Peyer's patch (tissue), 4 donors: ENCODE measurements at places on chromosomes 6 and 20. TPM values are rescaled to one million over a fixed set of nuclear protein-coding genes. Genes with fewer than 3 reads are reported as not detected.

- no peak for DNase-seq
These were observed 364.5 kb upstream of the JARID2 start for GRCh38 chr6:14881398-14881797.

DNA sequence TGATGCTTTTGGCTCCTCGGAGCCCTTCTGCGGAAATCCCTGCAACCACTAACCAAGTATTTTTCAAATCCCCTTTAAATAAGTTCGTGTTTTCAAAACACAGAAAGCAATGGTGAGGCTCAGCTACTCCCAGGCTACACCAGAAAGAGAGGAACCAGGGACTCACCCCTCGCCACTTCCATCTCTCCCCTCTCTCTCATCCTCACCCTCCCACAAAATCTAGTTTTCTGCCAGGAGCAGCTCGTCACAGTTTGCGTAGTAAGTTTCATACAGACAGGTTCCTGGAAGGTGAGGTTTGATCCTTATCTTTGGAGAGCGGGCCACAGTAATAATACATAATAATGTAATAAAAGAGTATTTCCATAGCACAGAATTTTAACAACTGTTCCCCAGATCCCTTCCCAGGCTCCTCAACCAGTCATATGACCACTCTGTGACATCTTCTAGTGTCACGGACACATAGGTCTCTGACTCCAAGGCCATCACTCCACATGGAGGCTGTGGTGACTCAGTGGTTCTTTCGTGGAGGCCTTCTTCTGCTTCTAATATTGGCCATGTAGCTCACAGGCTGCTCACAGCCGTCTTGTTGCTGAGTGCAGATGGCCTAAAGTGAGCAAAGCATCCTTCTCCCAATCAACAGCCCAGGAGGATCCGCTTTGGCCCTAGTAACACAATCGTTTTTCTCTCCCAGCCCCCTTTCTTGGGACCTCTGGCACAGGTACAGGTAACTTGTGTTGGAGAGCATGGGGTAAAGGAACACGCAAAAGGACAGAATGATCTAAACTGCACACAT lies 295.7 kb downstream of the CDC5L start:
- no peak for DNase-seq

DNA sequence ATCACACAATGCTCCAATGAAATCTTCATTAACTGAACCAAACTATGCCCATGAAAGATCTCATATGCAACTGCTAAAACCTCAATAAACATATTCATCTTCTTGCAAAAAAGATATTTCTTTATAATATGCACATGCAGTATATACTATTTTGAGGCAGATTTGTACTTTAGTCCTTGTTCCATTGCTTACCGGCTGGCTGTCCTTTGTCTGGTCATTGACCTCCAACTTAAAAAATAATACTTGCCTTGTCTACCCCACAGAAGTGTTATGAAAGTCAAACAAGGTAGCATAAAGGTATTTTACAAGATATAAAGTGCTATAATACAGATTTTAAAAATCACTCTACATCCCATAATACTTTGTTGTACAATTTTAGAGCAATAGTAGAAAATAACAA lies 88.3 kb downstream of the ATG5 start:
- no peak for DNase-seq

- no peak for DNase-seq
These were observed 29.6 kb downstream of the RAMACL start for GRCh38 chr6:166556863-166557322.

DNA sequence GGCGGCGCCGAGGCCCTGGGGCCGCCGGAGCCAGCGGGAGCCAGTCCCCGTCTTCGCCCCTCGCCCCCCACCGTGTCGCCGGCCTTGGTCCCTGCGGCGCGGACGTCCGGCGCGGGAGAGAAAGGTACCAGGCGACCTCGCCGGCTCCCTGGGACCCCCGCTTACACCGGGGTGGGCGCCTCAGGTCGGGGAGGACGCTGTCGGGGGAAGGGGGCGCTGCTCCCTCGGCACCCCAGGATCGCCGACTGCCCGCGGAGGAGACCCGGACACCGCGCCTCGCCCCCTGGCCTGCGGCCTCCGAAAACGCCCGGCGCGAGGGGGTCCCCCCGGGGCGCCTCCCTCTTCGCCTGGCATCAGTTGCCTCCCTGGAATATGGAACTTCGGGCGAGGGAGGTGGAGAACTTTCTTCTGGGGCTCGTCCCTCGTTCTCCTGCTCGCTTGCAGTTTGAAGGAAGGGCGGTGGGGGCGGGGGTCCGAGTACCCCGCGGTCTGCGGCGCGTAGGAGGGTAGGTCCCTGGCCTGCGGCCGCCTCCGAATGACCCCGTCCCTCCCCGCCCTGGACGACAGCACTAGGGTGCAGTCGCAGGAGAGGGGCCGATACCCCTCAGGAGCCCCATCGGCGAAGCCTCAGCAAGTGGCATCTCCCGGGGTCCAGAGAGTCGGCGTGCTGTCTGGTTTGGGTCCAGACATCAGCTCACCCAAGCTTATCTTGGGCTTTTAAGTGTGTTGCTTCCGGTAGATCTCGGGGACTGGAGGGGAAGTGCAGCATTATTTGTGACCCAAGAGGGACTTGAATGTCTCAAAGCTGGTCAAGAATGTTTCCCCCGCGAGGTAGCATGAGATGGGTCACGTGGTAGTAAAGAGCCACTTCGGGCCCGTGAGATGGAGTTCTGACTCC lies 549 bp downstream of the ANKRD6 start:
- peak; percentile 56 for DNase-seq

DNA sequence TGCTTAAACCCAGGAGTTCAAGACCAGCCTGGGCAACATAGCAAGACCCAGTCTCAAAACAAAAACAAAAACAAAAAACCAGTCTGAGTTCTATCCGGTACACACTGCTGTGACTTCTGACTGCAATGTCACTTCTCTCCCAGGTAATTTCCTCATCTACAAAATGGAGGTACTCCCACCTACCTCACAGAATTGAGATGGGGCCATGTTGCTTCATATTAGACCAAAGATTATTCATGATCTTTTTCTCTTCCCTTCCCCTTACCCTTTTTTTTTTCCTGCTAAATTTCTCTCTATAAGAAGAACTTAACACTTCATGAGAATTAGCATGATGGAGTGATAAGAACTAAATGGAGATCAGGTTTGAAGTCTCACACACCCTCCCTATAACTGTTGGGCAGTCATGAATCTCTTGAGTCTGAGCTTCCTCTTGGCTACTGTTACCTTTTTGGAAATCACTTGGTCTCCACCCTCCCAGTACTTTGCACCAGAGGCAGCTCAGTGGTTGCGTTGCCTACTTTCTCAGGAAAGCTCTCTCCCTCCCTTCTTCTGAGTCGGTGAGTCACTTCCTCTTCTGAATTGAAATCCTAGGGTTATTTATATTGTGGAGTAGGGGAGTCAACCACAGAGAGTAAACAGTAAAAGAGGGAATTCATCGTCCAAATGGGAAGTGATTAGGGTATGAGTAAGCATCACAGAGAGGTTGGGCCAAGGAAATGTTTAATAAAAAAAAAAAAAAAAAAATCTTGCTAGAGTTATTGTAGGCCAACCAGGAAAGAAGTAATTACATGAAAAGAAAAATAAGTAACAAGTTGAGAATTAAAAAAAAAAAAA lies 59.9 kb upstream of the MAP7 start:
- peak; percentile 54 for DNase-seq

- DNase-seq, result no peak
These were observed 155.1 kb downstream of the CD83 start for GRCh38 chr6:14272737-14273085.

- DNase-seq, result no peak
These were observed 98.0 kb downstream of the FNDC1 start for GRCh38 chr6:159267165-159267564.

DNA sequence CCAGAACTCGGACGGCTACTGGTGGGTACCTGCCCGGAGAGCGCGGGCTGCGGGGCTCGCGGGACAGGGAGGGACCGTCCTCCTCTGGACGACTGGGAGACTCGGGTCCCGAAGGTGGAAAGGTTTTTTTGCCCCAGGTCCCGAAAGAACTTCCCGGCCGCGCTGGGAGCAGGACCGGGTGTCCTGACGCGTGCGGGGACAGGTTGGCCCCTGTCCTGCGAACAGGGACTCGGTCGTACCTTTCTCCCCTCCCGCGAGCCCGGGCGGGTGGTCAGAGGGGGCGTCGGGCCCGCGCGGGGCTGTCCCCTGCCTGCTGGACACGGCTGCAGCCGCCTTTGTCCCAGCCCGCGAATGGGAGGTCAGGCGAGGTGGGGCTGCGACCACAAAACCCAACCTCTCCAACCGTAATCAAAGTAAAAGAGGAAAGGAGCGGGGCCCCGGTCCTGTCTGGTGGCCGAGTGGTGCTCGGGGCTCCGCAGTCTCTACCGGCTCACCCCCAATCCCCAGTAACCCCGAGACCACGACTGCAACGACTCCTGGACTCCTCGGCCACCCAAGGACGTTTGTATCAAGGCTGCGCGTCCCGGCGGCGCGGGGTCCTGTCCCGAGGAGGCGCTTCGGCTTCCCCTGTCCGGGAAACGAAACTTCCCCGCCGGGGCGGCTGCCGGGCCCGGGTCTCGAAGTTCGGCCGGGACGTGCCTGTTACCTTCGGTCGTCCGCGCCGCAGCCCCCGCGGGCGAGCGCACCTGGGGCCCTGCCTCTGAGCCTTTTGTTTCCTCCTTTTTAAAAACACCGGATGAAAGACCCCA lies 798 bp downstream of the DSP start:
- no peak for DNase-seq

DNA sequence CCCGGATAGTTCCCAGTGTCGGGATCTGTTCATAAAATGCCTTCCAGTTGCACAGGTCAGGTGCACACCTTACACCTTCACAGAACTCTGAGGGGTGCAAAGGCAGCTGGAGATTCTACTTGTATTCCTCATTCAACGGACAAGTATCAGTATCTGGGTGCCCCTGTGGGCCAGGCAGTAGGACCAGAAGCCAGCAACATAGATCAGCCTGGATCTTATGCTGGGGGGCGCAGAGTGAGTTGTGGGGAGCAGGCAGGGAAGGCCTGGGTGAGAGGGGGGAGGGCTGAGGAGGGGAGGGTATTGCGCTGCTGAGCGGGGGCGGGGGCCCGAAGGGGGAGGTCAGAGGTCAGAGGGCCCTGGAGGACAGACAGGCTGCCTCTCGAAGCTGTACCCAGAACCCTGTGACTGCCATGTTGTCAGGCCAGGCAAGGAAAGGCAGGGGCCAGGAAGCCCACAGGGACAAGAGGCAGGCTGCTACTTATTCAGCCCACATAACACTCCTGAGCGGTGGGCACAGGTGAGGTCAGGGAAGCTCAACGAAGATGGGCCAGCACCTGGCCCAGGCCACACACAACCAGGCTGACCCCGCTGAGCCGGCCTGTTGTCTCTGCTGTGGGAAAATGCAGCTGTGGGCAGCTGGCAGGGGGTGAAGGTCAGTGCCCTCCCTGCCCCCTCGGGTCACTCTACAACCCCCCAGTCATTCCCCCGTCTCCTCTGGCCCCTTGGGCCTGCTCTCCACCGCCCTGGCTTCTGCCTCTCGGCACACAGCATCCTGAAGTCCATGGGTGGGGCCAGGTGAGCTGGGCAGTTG lies 1.1 kb downstream of the OPRL1 start:
- no peak for DNase-seq

DNA sequence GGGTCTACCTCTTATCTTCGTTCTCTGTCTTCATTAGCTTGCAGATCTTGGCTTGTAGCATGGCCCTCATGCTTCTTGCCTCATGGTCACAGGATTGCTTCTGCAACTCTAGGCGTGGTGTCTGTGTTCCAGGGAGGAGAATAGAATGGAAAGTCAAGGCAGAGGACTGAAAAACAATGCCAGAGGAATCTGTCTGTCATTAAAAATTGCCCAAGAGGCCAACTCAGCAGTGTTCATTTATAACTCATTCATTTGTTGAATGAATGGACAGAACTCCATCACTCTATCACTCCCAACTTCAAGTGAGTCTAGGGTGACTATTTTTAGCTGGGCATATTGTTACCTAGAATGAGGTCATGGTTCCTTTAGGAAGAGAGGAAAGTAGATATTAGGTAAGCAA lies 179.6 kb downstream of the UST start:
- no peak for DNase-seq

DNA sequence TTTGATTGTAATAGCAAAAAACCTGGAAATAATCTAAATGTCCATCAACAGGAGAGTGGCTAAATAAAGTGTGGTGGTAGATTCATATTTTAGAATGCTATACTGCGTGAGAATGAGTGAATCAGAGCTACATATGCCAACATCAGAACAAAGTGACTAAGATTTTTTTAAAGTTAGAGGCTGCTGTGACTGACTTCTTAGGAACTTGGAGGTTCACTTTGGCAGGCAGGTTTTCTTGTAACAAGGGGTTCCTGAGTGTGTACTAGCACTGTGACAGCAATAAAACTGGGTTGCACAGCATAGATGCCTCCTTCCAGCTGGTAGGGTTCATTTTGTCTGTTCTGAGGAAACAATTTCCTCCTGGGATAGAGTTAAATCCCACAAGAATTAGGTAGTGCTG lies 75.3 kb upstream of the ENPP5 start:
- DNase-seq, result no peak

GRCh38 chr20:36314734-36315544 lies 8.8 kb downstream of the DLGAP4 start:
- DNase-seq, result no peak

DNA sequence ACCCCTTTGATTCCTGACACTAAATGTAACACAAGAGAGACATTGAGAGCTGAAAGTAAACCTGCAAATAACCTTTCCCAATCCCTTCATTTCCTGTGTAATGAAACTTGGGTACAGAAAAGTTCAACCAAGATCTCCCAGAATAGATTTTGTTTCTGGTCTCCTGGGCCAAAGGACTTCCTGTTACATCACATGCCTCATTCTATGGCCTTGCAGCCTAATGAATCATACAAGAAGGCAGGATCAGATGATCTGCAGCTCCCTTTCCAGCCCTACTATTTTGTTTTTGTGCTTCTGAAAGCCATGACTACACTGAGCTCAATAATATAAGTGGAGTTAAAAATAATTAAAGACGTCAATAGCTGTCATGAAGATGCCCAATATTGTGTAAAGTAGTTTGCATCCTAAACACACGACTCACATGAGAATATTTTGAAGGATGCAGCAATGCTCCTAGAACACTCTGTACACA lies 73.4 kb upstream of the NOX3 start:
- no peak for DNase-seq

DNA sequence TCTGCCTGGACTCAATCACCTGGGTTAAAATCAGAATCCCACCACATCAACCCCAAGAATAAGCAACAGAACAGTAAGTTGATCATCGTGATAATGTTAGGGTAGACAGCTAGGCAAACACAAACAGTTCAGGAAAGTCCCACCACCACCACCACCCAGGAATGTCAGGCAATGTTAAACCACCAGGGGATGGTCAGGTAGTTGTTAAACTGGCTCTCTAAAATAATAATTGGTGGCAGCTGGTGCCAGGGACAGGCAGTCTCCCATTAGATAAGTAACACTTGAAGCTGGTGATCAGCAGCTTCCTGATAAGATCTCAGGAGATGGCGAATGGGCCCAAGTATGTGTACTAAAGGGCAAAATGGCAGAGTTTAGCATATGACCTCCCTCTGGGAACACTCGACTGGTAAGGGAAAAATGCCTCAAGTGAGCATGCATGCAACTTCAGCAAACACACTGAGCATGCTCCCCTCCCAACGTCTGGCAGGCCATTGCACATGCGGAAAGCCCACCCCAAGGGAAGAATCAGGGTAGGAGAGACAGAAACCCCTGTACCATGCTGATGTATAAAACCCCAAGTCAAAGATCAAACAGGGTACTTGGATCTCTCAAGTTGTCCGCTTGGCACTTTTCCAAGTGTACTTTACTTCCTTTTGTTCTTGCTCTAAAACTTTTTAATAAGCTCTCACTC lies 66.6 kb downstream of the IPCEF1 start:
- DNase-seq, result no peak

Gene CENPQ
- 5.8 TPM for total RNA-seq

Gene TGM3
- not detected for total RNA-seq

Gene SEL1L2
- not detected for total RNA-seq

Gene ANKRD66
- not detected for total RNA-seq

Gene PI3
- total RNA-seq, result 70.2 TPM

Gene LY6G5C
- not detected for total RNA-seq

Gene CBFA2T2
- total RNA-seq, result 40.1 TPM

Gene NKX2-2
- 3.9 TPM for total RNA-seq

Gene WTAP
- 86.2 TPM for total RNA-seq
